GM23248 (cell line): ENCODE measurements at places on chromosomes 4 and X.

DNA sequence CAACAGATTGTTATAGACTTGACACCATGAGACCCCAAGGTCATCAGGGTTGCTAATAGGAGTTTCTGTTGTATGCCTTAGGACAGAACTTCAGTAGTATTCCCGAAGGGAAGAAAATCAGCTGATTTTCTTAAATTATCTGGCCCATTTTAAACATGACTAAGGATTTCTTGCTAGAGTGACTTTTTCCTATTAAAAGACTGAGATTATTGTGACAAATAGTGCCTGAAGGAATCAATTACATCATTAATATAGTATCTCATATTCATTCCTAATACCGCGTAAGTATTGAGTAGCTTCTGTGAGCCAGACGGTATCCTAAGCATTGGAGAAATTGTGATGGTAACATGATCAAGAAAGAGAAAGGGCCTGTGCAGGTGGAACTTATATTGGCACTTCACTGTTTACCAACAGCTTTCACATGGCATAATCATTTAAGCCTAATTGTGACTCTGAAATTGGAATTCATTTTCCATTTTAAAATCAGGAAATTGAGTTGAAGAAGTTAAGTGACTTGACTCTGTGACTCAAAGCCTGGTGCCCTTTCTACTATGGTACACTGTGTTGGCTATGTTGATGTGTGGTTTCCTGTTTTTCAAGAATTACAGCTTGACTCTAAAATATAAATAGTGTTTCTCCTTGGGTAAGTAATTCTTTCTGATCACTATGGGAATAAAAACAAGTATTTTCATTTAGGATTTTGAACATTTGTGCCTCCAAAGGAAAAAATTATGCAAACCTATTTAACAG, 4.1 kb downstream of the AFF1 start:
- peak; percentile 47 for DNase-seq

DNA sequence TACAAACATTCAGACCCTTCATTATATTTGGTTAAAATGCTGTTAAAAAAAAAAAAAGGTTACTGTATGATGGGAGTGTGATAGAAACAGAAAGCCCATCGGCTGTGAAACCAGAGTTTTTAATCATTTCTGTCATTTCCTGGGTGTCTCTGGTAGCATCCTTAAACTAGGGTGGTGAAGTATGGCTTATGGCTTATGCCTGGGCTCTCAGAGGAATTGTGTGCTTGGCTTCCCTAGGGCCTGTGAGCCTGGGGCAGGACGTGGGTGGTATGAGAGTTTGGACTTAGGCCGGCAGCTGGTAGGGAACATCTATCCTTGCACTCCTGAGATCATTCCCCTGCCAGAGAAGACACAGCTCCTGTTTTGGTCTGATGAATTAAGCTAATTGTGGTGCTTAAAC, 52.2 kb downstream of the DCUN1D4 start:
- DNase-seq: no peak

DNA sequence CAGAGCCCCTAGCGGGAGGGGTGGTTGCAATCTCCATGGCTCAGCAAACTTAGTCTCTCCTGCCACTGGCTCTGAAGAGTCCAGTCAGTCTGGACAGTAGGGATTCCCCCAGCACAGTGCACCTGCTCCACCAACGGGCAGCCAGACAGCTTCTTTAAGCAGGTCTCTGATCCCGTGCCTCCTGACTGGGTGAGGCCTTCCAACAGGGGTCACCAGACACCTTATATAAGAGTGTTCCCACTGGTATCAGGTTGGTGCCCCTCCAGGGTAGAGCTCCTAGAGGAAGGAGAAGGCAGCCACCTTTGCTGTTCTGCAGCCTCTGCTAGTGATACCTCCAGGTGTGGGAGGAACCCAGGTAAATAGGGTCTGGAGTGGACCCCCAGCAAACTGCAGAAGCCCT, 1393.4 kb downstream of the STIM2 start:
- DNase-seq: no peak

DNA sequence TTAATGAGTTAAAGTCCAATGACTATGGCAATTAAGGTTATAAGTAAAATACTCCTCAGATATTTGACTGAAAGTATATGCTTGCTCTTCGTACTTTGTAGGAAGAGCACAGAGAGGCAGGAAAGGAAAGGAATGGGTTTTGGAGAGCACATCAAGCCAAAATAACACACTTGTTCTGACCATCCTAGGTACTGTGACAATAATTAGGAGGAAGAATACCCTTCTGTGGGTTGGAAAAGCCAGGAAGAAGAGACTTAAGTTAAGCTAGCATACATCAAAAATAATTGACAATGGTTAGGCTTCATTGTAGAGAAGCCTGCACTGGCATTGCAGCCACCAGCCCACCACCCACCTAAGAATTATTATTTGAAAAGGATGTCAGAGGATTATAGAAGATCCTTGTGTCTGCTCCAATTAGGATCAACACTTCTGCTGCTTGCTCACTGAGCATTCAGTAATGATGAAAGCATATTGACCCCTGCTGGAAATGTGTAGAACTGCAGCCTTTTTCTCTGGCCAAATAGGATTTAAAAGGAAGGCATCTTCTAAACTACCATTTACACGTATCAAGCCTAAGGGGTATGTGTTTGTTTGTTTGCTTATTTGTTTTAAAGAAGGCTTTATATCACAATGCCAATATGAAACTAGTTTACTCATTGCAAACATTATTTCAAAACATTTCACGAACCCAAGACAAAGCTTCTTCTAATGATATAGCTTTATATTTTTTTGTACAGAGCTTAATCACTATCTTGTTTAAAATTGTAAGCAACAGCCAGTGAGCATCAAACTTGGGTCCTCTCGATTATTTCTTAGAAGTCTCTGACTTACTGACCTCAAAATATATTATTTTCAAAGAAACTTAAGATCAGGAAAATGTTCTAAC, 286.2 kb upstream of the TET2 start:
- DNase-seq: peak; percentile 59

- no peak for DNase-seq
These were observed 384.4 kb upstream of the PABPC4L start for GRCh38 chr4:134585972-134586371.

DNA sequence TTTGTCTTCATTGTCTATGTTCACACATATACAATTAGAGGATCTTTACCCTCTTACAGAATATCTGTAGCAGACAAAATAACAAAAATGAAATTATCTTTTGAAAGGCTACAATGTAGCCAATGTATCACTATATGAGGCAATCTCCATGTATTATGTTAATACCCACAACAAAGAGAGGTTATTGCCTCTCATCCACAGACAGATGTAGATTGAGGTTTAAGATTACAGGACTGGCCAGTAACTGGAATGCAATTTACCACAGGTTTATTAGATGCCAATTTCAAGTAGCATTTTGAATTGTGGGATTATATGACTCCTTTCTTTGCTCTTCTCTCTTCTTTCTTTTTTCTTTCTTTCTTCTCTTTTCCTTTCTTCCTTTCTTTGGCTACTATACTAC, 242.6 kb downstream of the ANKRD50 start:
- DNase-seq: no peak

GRCh38 chrX:46686003-46686645, 72.8 kb downstream of the SLC9A7 start:
- DNase-seq: peak; percentile 56

GRCh38 chr4:188971125-188971524, 831.9 kb downstream of the TRIML1 start:
- peak; percentile 0 for DNase-seq

DNA sequence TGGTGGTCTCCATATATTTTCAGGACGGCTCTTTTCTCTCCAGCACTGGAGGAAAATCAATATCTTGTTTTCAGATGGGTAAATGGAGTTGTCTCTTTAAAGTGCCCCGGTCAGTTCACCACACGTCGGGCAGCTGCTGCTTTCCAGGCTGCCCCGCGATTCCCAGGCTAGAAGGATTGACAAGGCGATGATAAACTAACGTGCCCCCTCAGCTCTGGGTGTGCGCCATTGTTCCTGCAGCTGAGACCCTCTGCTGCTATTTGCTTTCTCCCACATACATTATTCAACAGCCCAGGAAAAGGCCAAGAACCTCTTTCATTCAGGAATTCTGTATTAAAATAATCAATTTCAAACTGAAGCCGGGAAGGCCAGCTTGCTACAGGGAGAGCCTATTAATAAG, 254.5 kb downstream of the SOX3 start:
- DNase-seq: no peak

- peak; percentile 88 for DNase-seq
These were observed at the start of gene SETD7 for GRCh38 chr4:139556071-139556723. Gene SETD7, minus strand, starts transcription at chr4:139556219. Its CDS starts 82 bp downstream, at chr4:139556137.

- DNase-seq: no peak
These were observed 967.2 kb downstream of the TRAM1L1 start for GRCh38 chr4:116118221-116118620.

- DNase-seq: peak; percentile 91
These were observed 18.6 kb upstream of the RNF128 start for GRCh38 chrX:106707771-106708454.

- no peak for DNase-seq
These were observed 62.3 kb upstream of the TLL1 start for GRCh38 chr4:165810726-165811125.

DNA sequence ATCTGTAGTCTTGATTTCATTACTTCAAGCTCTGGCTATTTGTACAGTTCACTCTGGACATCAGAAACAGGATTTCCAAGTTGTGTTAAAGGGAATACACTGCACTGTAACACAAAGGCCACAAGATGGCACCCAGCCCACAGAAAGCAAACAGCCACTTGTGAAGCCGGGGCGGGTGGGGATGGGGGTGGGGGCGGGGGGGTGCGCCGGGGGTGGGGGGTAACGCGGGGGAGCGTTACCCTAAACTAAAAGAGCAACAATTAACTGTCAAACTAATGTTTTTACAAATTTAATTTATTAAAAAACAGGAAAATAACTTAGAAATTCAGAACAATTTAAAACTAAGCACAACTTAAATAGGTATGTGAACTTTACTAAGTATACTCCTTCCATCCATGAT, 27.3 kb downstream of the PRDX4 start:
- DNase-seq: peak; percentile 71

- DNase-seq: no peak
These were observed 121.5 kb upstream of the ENPEP start for GRCh38 chr4:110354460-110354859.

DNA sequence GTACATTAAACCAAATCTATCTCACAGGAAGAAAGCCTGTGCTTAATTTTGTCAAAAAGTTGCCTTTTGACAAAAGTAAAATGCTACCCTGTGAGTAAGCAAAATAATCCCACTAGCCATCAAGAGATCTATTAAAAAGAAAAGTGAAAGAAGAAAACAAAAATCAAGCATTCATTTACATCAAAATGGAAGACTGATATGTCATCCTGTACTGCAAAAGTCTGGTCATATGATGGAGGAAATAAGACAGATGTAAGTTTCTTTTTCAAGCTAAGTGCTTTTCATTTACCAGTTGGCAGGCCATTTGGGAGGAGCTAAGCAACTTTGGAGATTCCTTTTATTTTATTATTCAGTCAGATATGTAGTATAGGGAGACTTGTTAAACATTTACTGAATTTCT, 387.4 kb downstream of the SPOCK3 start:
- DNase-seq: no peak

DNA sequence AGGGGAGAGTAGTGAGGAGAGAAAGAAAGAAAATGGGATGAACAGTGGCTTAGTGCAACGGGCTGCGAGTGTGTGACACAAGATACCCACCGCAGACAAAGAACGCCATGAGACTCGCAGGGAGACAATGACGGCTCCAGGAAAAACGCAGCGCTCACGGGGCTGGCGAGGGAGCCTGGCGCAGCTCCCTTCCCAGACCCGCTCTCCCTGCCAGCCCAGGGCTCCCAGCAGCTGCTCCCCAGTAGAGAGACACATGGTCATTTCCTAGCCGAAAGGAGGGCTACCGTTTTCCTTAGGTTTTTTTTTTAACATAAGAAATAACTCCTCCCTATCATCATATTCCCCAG, 149.5 kb downstream of the MAML3 start:
- peak; percentile 86 for DNase-seq

- DNase-seq: peak; percentile 34
These were observed 2.3 kb upstream of the NR3C2 start for GRCh38 chr4:148444296-148445070.

DNA sequence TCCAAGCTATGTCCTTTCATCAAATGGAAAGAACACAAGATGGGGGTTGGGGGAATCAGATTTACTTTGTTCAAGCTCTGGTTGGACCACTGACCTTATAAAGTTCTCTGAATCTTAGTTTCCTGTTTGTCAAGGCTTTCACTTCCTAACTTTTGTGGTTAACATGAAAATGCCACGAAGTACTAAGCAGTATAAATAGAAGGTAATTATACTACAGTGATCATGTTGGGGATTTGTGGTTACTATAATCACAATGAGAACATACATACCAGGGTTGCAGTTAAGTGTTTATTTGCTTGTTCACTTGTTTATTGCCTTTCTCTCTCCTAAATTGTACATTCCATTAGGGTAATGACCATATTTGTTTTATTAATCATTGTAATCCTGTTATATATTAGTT, 53.2 kb downstream of the SPRY1 start:
- DNase-seq: peak; percentile 20

- no peak for DNase-seq
These were observed 92.0 kb upstream of the SRD5A3 start for GRCh38 chr4:55253948-55254593.

GRCh38 chrX:81232218-81232617, 30.3 kb downstream of the SH3BGRL start:
- DNase-seq: no peak

DNA sequence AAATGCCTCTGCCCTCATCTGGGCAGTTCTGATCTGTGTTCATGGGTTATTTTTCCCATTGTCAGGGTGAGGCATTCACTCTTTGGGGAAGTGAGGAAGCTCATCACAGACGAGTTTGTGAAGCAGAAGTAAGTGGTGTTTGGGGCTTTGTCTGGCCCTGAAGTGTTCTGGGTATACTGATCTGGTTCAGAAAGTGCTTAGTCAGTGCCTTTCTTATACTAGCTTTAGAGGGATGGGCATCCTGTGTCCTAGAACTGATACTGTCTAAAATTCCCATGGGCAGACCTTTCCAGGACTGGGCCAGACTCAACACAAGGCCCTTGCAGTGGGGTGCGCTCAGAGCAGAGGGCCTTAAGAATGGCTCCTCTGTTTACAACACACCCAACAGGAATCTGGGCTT, 6.4 kb downstream of the TRO start:
- no peak for DNase-seq

DNA sequence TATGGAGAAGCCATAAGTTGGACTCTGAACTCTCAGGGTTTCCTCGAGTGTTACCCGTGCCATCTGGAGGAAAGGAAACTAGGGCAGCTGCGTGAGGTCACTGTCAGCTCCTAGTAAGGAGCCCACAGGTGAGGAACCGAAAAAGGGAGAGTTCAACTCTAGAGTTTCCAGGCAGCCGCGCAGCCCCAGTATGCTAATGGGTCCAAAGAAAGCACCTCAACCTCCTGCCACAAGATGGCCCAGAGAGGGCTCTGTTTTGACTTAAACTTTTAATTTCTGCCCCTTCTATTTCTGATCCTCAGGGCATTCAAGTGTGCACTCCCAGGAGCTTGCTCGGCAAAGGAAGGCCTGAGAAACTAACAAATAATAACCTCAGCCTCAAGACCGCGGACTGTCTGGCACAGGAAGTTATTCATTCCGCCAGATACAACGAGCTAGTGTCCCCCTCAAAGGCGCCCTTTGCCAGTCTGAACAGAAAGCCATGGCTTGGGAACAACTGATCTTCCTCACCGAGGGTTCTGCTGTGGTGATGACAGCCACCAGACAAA, 13.9 kb downstream of the SCARB2 start:
- no peak for DNase-seq

GRCh38 chr4:127985989-127986388, 20.8 kb downstream of the ABHD18 start:
- no peak for DNase-seq
